ENCODE measurements at places on chromosomes 1 and 21.

- DNase-seq = no peak
These were observed 5.0 kb downstream of the NDUFS2 start for GRCh38 chr1:161207173-161207572.

GRCh38 chr1:185808631-185809030 is 74.4 kb downstream of the HMCN1 start:
- no peak for DNase-seq

- DNase-seq = peak; percentile 8
These were observed 815 bp downstream of the STYXL2 start for GRCh38 chr1:167094690-167095089.

- no peak for DNase-seq
These were observed 15.0 kb upstream of the PRDM16 start for GRCh38 chr1:3053986-3054385.

GRCh38 chr1:235045034-235045690 is 83.5 kb downstream of the TOMM20 start:
- DNase-seq = no peak

- DNase-seq = peak; percentile 54
These were observed 126.1 kb upstream of the KIAA1614 start for GRCh38 chr1:180786624-180787023.

DNA sequence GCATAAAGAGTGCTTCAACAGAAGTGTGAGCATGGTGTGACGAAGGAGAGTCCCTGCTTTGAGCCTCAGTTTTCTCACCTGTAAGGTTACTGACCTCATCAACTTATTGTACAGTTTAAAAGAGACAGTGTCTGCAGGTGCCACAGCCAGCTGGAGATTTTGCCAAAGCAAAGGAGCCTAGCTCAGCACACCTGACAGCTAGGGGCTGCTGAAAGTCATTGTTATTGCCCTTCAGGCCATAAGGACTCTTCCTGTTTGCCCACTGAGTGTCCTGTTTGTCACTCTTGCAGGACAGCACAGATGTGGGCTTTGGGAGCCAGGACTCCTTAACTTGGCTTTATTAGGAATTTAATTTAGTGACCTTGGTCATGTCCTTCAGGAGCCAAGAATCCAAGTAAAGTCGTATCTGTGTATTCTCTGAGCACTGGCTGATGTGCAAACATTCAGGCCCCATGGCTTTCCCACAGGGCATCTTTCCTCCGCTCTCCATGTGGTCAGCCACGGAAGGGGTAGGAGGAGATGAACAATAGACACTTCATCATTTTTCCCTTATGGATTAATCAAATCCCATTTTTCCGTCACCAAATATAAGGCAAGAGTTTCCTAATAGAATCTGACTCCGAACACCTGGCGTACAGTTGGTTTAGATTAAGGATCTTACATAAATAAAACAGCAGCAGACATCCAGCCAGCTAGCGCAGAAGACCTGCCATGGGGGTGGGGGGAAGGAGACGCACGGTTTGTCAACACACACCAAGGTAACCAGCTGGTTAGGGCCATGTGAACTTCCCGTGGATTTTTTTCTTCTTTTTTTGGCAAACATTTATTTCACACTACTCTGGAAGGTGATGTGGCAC is 43.1 kb upstream of the KANK4 start:
- no peak for DNase-seq

DNA sequence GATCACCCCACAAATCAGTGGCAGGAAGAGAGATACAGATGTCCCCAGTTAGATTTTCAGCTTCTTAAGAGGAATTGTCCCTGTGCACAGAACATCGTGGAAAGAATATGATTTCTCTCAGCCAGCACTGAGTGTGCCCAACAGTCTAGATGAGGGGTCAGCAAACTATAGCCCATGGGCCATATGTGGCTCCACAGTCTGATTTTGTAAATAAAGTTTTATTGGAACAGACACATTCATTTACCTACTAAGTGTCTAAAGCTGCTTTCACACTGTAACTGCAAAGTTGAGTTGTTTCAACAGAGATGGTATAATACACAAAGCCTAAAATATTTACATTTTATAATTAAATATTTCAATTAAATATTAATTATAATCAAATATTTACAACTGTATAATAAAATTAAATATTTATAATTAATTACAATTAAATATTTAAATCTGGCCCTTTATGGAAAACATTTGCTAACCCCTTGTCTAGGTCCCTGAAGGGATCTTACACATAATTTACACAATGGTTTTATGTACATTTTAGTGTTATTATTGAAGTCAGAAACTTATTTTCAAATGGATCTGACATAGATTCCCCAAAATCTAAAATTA is 407.6 kb downstream of the PTPRU start:
- DNase-seq = no peak

DNA sequence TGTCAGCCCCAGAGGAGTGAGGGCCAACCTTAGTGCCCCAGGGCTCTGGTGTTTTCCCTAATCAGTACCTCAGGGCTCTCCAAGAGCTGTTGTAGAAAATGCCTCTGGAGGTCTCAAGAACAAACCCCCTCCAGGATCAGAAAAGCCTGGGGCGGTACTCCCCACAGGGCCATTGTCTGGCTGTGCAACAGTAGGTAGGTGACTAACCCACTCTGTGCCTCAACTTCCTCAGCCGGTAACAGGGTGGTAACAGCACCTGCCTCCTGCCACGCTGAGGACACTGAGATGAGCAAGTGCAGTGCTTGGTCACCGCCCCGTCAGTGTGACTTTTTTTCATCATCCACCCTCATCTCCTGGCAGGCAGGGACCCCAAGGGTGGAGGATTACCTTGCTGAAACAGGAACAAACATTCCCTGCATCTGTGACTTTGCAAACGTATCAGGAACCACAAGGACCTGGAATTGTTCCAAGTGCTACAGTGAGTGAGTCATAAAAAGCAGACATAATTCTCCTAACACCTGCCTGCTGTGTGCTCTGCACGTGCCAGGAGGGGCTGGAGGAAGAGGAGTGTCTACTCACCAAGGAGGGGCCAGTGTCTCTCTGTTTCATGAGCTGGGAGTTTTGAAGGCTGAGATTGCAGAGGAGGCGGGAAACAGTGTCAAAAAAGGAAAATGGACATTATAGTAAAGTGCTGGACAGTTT is 440.8 kb downstream of the NPHP4 start:
- peak; percentile 80 for DNase-seq

DNA sequence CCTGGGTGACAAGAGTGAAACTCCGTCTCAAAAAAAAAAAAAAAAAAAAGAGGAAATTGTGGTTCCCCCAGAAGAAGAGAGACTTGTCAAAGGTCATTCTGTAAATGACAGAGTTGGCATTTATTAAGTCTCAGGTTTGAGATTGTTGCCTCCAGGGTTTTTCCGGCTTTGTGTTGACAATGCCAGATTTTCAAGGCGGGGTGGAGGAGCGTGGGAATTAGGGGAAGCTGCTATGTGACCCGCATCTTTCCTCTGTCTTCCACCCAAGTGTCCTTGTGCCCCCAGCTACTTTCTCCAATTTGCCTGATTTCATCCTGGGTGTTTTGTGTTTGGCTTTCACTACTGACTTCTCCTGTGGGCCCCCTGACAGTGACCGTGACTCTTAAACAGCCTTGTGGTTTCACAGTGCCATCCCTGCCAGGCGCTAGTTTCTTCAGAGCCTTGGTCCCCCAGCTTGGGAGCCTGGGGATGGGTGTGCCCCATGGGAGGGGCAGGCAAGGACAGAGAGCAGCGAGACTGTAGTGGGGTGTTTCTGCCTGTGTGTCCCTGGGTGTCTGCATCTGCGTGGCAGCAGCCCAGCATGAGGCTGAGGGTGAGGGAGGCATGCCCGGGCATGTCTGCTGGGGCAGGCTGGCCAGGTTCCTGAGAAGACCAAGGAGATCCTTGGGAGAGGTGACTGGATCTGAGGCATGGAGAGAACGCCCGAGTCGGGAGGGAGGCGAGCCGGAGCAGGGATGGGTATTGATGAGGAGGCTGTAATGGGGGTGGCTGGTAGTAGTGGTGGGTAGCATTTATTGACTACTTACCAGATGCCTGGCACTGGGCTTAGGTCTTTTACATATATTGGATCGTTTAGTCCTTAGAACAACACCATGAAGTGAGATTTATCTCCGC is 46.3 kb downstream of the IER5 start:
- DNase-seq = peak; percentile 96

DNA sequence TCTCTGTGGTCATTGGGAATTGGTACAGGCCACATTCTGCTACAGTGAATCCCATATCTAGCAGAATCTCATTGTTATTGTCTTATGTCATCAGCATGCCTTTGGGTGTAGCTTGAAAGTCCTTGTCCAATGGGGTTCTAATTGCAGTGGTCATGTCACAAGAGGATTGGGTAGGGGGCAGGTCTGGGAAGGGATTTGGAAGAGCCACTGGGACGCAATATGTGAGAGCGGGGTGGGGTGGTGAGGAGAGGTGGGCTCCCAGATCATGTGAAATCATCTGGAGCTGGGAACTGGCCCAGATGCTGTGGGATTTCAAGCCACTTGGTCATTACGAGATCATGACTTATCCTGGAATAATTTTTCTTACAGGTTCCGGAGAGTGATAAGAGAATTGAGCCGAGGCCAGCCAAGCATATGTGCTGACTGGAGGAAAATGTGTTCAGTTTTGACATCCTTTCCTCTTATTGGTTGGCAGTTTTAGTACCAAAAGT is 16.3 kb downstream of the CNIH3 start:
- DNase-seq = no peak

DNA sequence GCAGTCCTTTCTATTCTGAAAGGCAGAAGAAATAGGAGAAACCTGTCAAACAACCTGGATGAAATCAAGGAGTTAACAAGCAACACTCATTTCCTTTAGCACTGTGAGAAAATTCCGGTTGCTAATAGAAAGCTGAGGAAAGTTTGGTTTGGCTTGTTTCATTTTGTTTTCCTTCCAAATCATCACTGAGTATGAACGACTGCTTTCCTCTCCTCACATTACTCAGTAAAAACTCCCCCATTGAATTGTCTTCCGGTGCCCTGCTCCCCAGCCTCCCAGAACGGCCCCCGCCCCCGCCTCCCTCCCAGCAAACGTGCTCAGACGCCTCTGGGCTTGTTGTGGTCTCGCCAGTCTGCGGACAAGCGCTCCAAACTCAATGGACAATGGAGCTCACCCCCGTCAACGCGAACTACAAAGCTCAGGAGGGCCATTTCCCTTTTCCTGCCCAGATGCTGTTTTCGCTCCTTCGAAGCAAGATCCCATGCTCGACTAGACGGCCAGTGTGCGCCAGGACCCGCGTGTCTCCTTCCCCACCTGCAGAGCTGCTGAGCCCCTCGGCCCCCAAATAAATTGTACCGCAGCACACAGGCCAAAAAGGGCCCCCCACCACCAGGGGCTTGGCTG is 747 bp downstream of the STX6 start:
- peak; percentile 86 for DNase-seq

- no peak for DNase-seq
These were observed 2.8 kb upstream of the LIX1L start for GRCh38 chr1:145960468-145961108.

- peak; percentile 85 for DNase-seq
These were observed 19.7 kb upstream of the ABCG1 start for GRCh38 chr21:42198929-42199867.

- peak; percentile 72 for DNase-seq
These were observed 16.1 kb downstream of the CNR2 start for GRCh38 chr1:23897083-23897482.

- DNase-seq = no peak
These were observed 650 bp downstream of the TNFAIP8L2 start for GRCh38 chr1:151157067-151157531.

- DNase-seq = no peak
These were observed 2.9 kb downstream of the EGLN1 start for GRCh38 chr1:231419147-231419546.

DNA sequence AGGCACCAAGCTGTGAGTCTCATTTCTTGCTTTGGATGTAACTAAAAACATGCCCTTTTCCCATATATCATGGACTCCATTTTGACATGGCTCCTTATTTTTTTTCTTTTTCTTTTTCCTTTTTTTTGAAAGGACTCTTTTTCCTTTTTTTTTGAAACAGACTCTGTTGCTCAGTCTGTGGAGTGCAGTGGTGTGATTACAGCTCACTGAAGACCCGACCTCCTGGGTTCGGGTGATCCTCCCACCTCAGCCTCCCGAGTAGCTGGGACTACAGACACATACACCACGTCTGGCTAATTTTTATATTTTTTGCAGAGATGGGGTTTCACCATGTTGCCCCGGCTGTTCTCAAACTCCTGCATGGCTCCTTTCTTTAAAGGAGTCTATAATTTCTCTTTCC is 10.4 kb upstream of the SYCP1 start:
- no peak for DNase-seq

GRCh38 chr1:200903793-200904192 is 9.1 kb downstream of the INAVA start:
- no peak for DNase-seq

- no peak for DNase-seq
These were observed 69.3 kb downstream of the MIS18A start for GRCh38 chr21:32209580-32209979.

GRCh38 chr1:46549697-46550681 is 1.5 kb downstream of the KNCN start:
- no peak for DNase-seq

GRCh38 chr1:99170516-99170915 is 93.8 kb upstream of the PLPPR4 start:
- peak; percentile 34 for DNase-seq

GRCh38 chr1:215780641-215781040 is 213.5 kb downstream of the KCTD3 start:
- no peak for DNase-seq

DNA sequence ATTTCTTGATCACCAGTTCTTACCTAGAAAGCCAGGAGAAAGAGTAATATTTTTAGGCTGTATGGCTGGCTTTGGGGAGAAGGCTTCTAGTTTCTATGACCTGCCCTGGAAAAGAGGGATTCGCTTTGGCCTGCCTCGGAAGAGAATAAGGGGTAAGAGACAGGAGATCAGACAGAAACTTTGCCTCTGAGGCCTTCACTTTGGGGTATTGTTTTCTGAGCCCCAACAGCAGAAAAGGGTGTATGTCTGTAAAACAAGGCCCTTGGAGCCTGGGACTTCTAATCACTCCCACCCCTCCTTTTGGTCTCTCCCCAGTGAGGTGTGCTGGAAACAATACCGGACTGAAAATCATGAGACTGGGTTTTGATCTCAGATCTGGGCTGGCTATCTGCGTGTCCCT is 5.1 kb downstream of the SLC45A3 start:
- no peak for DNase-seq

DNA sequence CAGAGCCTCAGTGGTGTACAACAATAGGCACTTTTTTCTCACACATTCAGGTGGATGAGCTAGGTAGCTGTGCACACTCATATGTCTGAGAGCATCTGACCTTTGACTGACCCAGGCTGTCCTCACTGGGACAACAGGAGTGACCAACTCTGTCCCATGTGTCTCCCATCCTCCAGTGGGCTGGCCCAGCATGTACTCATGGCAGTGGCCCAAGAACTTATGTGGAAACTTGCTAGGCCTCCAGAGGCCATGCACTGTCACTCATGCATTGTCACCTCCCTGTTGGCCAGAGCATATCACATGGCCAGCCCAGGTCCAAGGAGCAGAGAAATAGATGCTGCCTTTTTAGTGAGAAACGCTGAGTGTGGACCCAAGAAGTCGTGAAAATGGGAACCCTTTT is 158.8 kb downstream of the IGSF21 start:
- no peak for DNase-seq
